ENCODE measurements at places on chromosomes 5 and 9.
A peak's percentile ranks its signal among the peaks of the same experiment; 100 is the strongest.

GRCh38 chr5:76831110-76831452 lies 12.3 kb downstream of the F2RL1 start:
- DNase-seq: no peak

DNA sequence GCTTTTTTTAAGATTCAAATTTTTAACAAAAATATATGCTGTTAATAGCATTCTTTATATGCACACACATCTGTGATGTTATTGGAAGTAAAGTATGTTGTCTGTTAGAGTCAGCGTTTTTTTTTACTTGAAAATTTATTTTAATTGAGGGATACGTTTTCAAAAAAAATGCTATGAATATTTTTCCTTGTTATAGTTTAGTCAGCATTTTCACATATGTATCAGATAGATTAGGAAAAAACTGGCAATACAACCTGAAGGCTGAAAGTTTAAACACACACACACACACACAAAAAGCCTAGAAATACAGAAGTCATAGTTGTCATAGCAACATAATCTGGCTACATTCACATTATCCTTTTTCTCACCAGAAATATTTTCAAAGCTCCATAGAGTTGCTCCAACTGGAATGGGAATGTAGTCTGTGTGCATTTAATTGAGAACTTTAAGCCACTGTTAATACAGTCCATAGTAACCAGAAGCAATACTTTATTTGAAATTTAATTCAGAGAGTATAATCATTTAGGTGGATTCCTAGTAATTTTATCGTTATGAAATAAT lies 116.6 kb downstream of the CDH12 start:
- DNase-seq: no peak

DNA sequence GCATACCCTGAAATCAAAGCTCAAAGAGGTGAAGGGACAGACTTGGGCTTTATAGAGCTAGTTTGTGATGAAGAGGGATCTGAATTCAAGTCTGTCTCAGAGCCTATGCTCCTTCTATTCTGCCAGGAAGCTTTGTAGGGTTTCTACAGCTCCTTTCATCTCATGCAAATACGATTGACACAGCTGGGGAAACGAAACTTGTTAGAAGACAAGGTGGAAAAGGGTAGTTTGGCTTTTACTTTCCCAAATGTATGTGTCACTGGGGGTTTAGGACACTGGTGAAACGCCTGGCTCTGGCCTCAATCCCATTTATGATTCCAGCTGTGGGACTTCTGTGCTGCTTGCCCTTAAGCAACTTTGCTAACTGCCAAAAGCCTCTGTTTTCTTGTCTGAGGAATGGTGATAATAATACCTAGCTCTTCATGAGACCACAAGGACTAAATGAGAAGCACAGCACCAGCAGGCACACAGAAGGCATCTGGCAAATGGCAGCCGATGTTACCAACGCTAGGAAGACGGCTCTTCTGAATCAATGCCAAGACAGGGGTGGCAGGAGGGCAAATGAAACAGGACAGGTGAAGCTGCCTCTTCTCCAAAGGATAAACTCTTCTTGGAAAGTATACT lies 70.3 kb upstream of the EQTN start:
- no peak for DNase-seq

- no peak for DNase-seq
These were observed 4.1 kb downstream of the FAM78A start for GRCh38 chr9:131272212-131272611.

GRCh38 chr9:115262477-115262876 lies 144.5 kb upstream of the TNC start:
- DNase-seq: peak; percentile 89
